HuH-7.5 (cell line): ENCODE measurements at places on chromosomes 13 and 19.

DNA sequence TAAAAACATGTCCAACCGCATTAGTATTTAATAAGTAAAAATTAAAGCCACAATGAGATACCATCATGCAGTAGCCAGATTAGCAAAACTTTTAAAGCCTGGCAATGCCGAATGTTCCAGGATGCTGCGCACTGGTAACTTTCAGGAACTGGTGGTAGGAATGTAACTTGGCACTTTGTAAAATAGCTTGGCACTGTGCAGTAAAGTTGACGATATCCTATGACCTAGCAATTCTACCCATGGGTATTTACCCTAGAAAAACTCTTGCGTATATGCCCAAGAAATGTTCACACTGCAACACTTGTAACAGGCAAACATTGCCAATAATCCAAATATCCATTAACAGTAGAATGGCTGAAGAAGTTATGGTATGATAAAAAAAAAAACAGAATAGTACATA is 97.7 kb downstream of the SPACA7 start:
- DNase-seq = no peak

DNA sequence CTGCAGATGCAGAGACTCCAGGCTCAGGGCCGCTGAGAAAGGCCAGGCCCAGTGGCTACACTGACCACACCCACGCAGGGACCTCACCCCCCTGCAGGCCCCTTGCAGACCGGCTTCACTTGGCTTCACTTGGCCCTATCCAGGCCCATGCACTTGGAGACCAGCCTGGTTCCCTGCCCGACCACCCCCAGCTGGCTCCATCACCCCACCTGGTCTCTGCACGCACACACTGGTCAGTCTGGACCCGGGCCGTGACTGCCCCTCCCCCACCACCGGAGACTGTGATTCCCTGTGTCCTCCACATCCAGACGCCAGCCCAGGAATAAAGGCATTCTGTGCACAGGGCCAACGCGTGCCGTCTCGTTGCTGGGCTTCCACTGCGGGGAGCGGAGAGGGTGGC is 4.9 kb upstream of the EBI3 start:
- DNase-seq = no peak

GRCh38 chr13:98835156-98835555 is 82.7 kb upstream of the SLC15A1 start:
- no peak for DNase-seq

GRCh38 chr13:27973961-27974662 is 5.0 kb upstream of the CDX2 start:
- DNase-seq = no peak

DNA sequence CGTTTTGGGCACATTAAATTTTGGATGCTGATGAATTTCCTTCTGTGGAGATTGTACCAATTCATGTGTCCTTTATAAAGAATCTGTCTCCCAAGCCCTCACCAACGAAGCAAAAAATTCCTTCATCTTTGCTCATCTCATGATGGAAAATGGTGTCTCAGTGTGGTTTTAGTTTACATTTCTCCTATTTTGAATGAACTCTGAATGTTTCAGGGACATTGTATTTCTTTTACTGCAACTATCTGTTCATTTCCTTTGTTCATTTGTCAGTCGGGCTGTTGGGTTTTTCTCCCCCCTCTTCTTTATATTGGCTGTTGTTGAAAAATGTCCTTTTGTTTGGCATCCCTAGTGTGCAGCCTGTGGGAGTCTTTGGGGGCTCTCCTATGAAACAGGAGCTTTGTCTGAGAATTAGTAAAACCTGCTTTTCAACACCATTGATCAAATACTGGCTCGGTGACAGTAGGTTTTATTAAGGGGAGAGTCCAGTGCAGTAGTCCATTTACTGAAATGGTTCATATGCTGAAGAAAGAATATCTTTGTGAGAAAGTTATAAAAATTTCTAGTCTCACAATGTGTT is 91.3 kb upstream of the C1QTNF9B start:
- no peak for DNase-seq

- DNase-seq = no peak
Observed at GRCh38 chr19:51372649-51373504, at the start of gene NKG7. TSS of gene NKG7 (minus strand) at chr19:51372654. CDS start at chr19:51372535, 119 bp downstream.
